GM04503 (cell line): ENCODE measurements at places on chromosomes 2 and 18.

- no peak for DNase-seq
These were observed 463 bp downstream of the SMC6 start for GRCh38 chr2:17752892-17753802.

GRCh38 chr2:124050833-124051497 is 25.9 kb downstream of the CNTNAP5 start:
- no peak for DNase-seq

- no peak for DNase-seq
These were observed 77.6 kb upstream of the RAB6C start for GRCh38 chr2:129901754-129902415.

DNA sequence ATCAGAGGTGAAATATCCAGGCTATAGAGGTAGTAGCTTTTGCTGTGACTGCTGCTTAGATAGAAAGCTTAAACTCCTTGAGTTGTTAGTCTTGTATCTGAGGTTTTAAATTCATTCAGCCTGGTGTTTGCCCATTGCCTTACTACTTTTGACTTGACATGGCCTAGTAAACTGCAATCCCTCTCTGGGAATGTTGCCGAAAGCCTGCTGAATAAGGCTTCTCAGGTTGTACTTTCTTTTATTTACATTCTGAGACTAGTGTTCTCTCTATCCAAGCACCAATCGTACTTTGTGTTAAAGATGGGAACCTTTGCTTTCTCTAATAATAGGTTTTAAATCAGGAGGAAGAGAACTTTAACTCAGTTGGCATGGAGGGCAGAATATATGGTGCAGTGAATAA is 357.6 kb upstream of the CWC22 start:
- no peak for DNase-seq

- DNase-seq: no peak
These were observed 55.4 kb downstream of the EML4 start for GRCh38 chr2:42224422-42225067.
